Psoas muscle (tissue), 8 donors: ENCODE measurements at places on chromosomes 1 and 21. TPM values are rescaled to one million over a fixed set of nuclear protein-coding genes. Genes with fewer than 3 reads are reported as not detected.

- DNase-seq, result peak; percentile 23
- H3K27ac ChIP-seq, result no peak overlapping the region
- H3K36me3 ChIP-seq, result no peaks in the 10 kb centered on the region
- H3K27me3 ChIP-seq, result no peaks in the 10 kb centered on the region
These were observed 157.3 kb downstream of the SLC30A10 start for GRCh38 chr1:219771080-219771479.

DNA sequence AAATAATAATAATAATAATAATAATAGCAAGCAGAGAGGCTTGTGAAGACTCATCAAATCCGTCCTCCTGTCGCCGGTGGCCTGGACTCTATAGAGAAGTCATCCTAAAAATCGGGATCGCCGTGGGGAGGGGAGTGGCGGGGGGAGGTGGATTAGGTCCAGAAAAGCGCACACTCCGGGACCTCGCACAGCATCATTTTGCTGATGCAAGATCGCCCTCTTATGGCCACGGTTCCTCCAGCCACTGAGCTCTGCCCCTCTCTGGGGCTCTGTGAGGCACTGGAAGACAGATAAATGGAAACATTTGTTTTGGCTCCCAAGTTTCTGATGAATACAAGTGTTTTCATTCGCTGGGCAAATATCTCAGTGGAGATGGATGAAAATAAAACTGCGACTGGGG lies 612.0 kb downstream of the MATN1 start:
- no peaks in the 10 kb centered on the region for H3K4me1 ChIP-seq
- H3K27ac ChIP-seq, result no peak overlapping the region
- peak; percentile 39 for DNase-seq
- no peak overlapping the region for H3K4me3 ChIP-seq
- no peaks in the 10 kb centered on the region for H3K36me3 ChIP-seq
- peaks cover 10% of the 10 kb centered on the region for H3K27me3 ChIP-seq

GRCh38 chr1:60229821-60230220 lies 156.3 kb upstream of the C1orf87 start:
- H3K4me1 ChIP-seq, result no peaks in the 10 kb centered on the region
- H3K4me3 ChIP-seq, result no peak overlapping the region
- H3K27ac ChIP-seq, result no peak overlapping the region

Gene LY9
- total RNA-seq, result 0.49 TPM

Gene ARHGEF16
- 0.29 TPM for total RNA-seq

Gene RNF186
- total RNA-seq, result not detected
